Activated CD8-positive, alpha-beta memory T cell treated with anti-CD3 and anti-CD28 coated beads for 1 hour (primary cell): ENCODE measurements at places on chromosomes 4 and X.

DNA sequence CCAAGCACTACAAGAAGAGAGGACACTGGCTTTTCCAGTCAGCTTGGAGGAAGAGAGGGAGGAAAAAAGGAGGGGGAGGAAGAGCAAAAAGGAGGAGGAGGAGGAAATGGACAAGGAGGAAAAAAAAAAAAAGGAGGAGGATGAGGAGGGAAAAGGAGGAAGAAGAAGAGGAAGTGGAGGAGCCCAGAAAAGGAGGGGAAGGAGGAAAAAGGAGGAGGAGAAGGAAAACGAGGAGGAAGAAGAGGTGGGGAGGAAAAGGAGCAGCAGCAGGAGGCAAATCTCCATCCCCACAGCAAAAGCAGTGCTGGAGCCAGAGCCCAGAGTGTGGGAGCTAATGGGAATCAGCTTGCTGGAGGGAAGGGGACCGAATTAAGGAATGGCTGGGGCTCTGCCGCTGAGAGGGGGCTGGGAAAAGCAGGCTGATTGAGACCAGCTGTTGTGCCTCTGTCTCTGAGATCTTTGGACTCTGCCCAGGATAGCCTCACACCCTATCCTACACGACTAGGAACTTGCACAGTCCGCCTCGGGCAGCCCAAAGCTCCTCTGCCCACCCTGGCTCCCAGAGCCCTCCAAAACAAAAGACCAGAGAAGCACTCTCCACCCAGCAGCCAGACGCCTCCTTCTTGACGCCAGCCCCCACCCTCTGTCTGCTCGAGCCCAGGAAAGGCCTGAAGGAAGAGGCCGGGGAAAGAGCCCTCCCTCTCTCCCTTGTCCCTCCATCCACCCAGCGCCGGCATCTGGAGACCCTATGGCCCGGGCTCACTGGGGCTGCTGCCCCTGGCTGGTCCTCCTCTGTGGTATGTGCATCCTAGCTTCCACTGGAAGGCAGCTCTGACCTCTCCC, at the start of gene XPNPEP2:
Gene XPNPEP2, plus strand, starts transcription at position 514 of the 843 bp plus-strand sequence. Its CDS starts 235 bp downstream, at position 749.
- DNase-seq = no peak

GRCh38 chr4:176988226-176988625, 195.5 kb upstream of the VEGFC start:
- no peak for DNase-seq

DNA sequence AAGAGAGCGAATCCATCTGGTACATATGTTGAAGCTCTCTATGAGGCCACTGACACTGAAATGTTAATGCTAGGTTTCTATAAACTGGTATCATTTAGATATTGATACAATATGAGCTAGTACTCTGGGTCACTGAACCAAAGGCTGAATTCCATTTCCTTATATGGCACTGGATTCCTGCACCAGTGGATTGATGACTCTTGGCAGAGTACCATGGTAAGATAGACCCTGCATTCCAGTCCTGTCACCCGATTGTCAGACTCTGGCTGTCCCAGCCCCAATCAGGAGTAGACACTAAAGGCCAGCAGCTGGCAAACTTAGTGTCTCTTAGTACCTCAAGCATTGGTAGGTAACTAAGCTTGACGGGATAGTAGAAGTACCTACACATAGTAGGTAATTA, 44.0 kb upstream of the EOLA2 start:
- DNase-seq = no peak

- DNase-seq = no peak
Observed at GRCh38 chrX:119758731-119759247, 401 bp downstream of the SOWAHD start.

- DNase-seq = no peak
Observed at GRCh38 chr4:121950680-121951520, 960 bp downstream of the TRPC3 start.

DNA sequence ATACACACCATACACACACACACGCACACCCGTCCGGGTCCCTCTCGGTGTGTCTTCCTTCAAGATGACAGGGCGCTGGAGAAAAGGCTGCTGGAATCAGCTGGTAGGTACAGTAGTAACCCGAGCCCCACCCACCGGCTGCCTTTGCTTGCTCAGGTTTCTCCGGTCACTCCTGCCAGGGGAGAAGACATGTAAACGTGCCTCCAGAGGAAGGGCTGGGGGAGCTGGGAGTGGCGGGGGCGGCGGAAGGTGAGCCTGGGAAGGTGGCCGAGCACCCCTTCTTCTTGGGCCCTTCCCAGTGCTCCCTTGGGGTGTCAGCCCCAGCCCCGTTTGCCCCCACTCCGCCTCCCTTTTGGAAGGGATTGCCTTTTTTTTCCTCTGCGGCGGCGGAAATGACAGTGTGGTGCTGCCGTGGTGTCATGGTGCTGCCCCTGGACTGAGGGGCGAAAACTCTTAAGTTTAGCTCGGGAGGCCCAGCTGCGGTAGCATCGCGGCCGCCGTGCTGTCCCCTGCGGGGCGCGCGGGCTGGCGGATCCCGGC, at the start of gene MID2:
Gene MID2, plus strand, starts transcription at position 169 of the 540 bp plus-strand sequence. CDS start 561 bp downstream, outside the sequence.
- DNase-seq = no peak

DNA sequence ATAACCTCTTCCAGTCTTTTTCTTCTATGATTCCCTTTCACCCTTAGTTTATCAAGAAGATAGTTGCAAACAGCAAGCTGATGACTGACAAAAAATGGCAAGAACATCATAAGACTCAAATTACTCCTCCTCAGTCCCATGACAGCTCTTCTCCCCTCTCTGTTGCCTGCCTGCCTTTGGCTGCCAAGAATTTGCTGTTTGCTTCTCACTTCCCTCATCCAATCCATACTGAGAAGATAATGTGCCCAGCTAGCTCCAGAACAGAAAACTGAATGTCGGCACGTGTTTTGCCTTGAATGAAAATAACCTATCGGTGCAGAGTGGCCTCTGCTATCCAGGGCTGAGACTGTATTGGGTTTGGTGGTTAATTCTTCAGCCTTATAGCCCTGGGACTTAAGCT, 192.1 kb downstream of the PPARGC1A start:
- DNase-seq = no peak

- DNase-seq = no peak
Observed at GRCh38 chr4:140579278-140579677, 10.5 kb upstream of the UCP1 start.

- DNase-seq = no peak
Observed at GRCh38 chr4:158782551-158783360, 13.9 kb downstream of the FNIP2 start.

- DNase-seq = no peak
Observed at GRCh38 chr4:54255881-54256280, 26.8 kb downstream of the PDGFRA start.
